ENCODE measurements at places on chromosomes 13 and 19.
A peak's percentile ranks its signal among the peaks of the same experiment; 100 is the strongest.

- DNase-seq = no peak
These were observed 20.5 kb upstream of the PNMA8C start for GRCh38 chr19:46449228-46449627.

DNA sequence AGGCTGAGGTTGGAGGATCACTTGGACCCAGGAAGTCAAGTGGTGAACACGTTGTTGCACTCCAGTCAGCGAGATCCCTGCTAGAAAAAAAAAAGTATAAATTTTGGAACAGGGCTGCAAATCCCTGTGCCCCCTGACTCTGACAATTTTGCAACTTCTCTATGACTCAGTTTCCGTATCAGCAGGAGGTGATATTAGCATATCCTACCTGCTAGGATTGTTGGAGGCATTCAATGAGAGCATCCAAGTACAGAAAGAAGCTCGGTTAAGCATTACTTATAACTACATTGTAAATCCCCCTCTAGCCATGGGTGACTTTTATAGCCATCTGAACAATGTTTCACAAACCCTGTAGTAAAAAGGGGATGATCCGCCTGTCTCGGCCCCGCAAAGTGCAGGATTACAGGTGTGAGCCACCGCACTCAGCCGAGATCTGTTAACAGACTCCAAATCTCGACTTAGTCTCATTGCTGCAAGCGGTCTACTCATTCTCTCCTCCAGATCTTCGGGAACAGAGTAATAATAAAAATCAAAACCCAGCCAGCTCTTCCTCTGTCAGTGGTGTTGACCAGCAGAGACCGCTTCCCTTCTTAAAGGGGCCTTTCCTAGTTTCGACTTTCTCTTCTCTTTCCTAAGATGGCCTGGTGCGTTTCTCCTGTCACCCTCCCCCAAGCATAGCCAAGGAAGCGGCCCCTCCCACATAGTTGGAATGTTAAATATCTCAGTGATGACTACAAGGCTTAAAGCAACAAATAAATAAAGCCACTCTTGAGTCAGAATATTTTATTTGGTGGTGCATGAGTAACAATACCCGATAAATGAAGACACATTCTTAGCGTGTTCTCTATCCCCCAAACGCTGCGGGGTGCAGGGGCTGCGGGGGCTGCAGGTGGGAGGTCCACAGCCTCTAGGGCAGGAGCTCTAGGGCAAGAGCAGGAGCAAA is 10.3 kb upstream of the BICRA start:
- DNase-seq = peak; percentile 79

GRCh38 chr19:42175952-42176648 is 41.4 kb downstream of the DEDD2 start:
- no peak for DNase-seq

DNA sequence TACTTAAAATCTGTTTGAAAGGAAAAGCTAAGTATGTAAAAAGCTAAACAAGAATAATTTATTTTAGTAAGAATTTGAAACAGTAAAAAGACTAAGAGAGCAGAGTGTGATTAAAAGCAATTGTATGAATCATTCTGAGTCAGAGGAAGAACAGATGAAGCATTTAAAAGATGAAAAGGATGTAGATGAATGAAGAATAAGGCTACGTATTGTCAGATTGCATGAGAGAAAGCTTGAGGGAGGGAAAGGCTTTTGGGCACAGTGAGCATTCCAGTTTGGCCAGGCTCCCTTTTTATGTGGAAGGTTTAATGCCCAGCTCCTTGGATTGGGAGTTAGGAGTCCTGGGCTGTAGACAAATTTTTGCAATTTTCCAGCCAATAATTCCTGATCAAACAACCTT is 117.7 kb downstream of the FREM2 start:
- no peak for DNase-seq

GRCh38 chr19:861756-862580 is 2.5 kb downstream of the CFD start:
- DNase-seq = no peak

DNA sequence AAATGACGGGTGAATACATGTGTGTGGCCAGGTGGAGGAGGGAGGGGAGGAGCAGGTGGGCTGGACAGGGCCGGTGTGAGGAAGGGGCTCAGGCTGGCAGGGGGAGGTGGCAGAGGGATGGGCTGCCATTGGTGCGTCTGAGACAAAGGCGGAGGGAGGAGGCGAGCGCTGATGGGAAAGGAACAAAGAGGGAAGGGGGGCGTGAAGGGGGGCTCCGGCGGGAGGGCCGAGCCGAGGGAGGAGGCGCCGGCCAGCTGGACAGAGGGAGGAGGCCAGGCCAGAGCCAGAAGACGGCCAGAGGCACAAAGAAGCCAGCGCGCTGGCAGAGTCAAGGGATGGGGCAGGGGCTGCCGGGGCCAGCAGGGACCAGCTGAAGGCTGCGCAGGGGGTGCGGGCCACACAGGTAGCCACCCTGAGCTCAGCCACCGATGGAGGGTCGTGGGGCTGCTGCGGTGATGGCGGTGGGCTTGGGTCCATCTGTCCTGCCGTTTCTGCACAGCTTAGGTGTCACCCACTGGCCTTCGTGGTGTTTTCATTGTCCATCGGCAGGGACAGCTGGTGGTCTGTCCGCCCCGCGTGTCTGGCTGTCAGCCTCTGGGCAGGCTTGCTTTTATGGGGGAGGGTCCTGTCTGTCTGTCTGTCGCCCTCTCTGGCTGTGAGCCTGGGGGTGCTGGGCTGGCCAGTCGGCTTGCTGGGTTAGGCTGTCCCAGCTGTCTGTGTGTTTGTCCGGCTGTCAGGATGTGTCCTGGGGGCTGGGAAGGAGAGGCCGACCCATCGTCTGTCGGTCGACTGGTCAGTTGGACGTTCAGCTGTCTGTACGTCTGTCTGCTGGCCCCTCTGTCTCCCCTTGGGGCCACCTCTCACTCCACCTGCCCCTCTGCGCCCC is 2.2 kb downstream of the APC2 start:
- DNase-seq = no peak

DNA sequence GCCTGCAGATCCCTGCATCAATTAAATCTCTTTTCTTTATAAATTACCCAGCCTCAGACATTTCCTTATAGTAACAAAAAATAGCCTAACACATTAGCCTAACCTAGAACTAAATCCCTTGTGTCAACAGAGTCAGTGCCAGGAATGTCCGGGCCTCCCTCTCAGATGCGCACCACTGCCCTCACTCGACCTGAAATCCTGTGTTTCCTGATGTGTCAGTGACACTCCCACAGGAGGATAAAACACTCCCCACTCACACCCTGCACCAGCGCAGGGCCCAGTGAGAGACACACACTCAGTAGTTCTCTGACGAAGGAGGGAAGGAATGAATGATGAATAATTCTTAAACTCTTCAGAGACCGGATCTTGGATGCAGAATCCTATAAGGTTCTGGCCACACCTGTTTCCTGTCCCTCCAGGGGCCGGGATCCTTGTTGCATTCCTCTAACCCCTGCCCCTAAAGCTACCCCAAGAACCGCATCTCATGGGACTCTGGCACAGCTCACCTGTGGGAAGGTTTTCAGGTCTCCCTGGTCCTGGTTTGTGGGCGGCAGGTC is 3.1 kb downstream of the CEACAM3 start:
- DNase-seq = no peak

GRCh38 chr13:58087566-58087965 is 456.0 kb downstream of the PCDH17 start:
- DNase-seq = no peak

DNA sequence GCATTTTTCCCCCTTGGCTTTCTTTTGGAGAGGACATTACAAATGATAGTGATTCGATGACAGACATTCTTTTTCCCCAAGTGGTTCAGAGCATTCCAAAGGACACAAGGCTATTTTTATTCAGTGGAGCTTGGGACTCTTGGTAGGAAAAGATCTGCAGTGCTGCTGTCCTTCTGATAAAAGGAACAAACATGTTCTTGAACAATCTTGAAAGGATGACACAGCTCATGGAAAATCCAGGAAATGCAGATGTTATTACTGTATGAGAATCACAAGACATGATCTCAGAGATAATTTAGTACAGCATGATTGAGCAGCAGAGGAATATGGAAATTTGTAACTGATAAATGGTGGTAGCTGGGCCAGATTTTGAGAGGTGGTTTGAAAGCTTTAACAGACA is 96.2 kb upstream of the RFC3 start:
- no peak for DNase-seq

GRCh38 chr13:77902319-77902963 is 16.2 kb downstream of the EDNRB start:
- DNase-seq = no peak

DNA sequence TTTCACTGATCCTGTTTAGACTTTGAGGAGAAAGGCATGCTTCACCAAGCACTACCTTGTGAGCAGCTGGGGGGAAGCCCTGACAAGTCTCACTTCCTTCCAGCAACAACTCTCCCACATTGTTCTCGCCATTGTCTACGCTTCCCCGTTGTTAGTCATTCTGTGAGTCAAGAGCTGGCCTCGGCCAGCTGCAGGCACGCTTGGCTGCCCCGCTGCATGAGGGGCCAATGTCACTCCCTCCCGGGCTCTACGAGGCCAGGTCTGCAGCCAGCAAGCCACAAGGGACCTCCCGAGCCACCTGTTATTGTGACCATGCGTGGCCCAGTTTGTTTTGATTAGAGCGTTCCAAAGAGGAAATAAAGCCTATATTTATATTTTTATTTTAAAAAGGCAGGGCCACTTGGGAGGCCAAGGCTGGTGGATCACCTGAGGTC is 220.9 kb downstream of the FOXO1 start:
- DNase-seq = no peak

GRCh38 chr19:41944336-41944735 is 14.8 kb downstream of the RABAC1 start:
- DNase-seq = no peak

DNA sequence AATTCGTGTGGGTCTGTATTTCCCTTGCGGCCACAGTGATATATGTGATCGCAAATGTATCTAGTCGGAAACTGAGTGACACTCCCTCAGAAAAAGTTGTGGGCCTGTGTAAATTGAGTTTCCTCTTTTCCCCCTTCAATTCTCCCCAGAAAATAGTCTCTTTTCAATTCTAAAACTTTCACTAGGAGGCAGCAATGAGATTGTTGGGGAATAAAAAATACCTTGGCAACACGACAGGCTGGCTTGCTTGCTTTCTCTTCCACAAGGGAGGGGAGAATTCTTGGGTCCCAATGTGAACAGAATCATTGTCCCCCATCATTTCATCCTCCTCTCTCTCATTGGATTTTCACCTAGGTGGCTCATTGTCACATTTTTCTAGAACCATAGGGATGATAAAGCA is 3.7 kb upstream of the SOX21 start:
- DNase-seq = no peak

DNA sequence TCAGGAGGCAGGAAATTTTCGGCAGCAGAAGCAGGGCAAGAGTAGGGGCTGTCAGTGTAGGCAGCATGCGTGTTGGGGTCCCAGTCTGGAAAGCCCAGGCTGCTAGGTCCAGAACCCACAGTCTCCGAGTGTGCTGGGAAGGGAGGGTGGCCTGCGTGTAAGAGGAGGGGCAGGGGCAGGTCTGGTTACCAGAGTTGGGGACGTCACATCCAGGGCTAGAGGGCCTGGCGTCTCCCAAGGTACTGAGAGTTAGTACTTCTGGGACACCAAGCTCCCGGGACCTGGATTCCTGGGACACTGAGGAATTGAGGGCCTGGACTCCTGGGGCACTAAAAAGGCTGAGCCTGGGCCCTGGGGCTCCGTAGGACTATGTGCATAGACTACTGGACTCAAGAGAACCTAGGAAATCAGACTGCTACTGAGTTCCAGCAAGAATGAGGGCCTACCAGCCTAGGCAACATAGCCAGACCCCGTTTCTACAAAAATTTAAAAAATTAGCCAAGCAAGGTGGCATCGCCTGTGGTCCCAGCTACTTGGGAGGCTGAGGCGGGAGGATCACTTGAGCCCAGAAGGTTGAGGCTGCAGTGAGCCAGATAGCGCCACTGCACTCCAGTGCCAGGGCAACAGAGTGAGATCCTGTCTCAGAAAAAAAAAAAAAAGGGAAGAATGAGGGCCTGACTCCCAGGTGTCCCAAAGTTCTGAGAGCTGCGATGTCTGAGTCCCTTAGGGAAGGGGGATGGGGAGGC is 2.5 kb downstream of the NFKBID start:
- DNase-seq = no peak

DNA sequence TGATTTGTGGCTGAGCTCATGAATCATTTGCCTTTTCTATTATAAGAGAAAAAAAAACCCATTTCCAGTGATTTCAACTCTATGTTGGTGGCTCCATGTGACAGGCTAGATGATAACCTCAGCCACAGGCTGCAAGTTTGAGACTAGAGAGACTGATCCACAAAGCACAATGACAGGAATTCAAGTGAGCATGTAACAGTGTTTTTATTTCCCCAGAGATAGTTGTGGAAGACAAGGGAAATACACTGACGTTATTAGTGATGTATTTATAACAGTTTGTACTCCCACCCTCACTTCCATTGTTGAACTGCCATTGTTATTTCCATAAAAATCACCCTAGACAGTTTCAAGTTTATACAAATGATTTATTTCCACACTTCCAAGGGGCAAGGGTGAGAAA is 27.9 kb upstream of the EDNRB start:
- DNase-seq = no peak

DNA sequence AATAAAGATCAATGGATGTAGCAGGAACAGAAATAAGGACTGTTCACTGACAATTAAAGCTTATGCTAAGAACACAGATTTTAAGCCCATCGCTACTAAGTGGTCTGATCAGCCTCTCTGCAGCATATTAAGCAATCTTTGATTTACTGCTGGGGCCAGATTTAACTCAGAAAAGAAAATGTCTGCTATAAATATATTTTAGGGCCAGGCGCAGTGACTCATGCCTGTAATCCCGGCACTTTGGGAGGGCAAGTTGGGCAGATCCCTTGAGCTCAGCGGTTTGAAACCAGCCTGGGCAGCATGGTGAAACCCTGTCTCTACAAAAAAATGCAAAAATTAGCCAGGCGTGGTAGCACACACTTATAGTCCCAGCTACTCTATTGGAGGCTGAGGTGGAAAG is 43.0 kb downstream of the METTL21C start:
- DNase-seq = no peak

DNA sequence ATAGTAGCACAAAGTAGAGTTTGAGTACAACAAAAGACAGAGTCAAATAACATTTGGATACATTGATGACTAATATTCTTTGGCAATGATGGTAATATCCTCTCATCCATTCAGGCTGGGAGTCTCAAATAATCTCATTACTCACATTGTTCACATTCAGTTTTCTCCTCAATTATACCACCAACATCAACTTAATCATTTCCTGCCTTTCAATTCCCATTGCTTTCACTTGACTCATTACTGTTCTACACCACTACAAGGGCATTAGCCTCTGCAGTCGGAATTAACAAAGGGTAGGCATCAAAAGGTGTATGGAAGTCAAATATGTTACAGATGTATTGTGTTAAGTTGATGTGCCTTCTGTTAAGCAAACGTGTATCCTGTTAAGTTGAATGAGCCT is 518.4 kb upstream of the SLITRK1 start:
- peak; percentile 18 for DNase-seq

DNA sequence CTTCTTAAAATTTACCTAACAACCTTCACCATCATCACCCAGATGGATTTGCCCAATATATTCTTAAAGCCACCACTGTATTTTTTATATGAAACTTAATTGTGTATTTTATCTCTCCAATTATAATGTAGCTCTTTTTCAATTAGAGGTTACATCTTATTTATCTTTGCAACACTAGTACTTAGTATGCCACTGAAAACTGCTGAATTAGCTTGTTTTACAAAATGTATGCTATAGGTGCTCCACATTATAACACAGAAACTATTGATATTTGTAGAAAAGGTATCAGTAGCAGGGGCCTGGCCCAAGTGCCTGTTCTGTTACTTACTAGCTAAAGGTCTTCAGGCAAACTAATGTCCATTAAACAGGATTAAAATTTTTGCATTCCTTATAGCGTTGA is 35.8 kb upstream of the PCDH17 start:
- no peak for DNase-seq

- no peak for DNase-seq
These were observed 13.9 kb downstream of the FOXO1 start for GRCh38 chr13:40652588-40652940.

GRCh38 chr13:93356469-93356868 is 129.9 kb downstream of the GPC6 start:
- no peak for DNase-seq
